ENCODE measurements at places on chromosomes 12 and 14.

DNA sequence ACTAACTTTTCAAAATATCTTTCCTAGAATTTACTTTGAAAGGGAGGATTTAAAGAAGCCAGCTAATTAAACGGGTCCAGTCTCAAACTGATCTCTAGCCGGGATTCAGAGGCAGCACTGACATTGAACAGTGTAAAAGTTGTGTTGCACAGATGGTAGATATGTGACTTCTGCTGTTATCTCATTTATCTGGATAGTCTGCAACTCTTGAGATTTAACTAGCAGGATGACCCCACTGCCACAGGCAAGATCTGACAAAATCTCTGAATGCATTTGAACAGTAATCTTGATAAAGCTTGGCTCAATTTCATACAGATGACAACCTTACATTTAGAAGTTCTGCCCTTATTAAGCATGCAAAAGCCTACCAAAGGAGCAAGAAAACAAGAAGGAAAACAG is 138.0 kb upstream of the CPNE8 start:
- DNase-seq: no peak

DNA sequence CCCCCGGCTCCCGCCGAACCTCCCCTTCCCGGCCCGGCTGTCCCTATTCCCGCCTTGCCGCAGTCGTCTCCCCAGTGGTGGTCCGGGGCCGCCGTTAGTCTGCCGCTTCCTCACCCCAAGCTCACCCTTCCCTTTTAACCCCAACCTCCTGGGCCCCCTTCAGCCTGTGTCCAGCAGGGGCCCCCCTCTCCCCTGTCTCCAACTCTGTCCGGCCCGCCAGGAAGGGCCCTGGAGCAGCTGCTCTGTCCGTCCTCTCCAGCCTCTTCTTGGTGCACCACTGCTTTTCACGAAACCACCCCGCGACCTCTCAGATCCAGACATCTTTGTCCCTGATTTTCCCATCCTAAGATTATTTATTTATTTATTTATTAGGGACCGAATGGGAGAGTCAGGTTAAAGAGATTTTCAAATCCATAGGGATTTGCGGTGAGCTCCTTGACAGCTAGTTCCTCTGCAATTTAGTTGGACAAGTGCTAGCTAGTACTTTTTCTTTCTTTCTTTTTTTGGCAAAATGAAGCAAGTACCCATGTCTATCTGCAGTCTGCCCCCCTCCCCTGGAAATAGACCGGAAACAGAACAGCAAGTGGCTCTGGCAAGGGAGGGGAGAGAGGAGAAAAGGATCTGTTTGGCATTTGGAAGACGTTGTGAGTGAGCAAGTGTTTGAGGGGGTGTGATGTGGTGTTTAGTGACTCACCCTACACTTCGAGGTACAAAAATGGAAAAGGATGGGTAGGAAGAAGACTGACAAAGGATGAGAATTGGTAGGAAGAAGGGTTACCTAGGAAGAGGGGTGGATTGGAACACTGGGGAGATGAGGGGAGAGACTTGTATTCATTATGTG is 632 bp downstream of the UBR7 start:
- peak; percentile 80 for DNase-seq

DNA sequence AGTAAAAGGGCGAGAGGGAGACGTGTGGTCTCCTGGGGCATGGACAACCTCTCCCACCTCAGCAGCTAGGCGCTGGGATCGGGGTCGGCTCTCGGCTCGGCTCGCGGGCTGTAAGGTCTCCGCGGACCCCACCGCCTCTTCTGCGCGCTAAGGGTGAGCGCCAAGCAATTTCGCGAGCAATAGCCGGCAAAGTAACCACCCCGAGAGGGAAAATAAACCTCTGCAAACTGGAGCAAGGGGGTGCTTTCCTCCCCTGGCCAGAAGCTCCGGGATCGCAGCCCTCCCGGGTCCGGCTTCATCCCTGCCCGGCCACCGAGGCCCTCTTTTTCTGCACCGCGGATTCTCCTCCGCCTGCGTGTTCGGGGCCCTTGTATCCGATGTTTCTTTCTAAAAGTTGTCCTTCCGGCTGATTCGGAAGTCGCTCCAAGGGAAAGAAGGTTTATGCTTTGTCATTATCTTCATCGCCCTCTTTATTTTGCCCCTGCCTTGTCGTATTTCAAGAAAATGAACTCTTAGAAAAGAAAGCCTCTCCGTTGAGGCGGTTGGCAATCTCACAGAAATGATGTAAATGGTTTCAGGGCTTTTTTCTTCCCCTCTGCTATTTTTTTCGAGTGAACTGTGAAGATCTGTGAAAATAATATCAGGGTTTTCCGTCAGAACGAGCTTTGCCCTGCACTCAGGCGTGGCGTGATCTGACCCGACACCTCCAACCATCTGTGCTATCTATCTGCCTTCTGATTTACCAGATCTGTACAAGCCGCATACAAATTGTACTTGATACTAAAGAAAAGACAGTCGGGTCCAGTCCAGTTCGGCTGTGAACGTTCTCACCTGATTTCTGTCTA is 1.7 kb upstream of the SIX6 start:
- no peak for DNase-seq

DNA sequence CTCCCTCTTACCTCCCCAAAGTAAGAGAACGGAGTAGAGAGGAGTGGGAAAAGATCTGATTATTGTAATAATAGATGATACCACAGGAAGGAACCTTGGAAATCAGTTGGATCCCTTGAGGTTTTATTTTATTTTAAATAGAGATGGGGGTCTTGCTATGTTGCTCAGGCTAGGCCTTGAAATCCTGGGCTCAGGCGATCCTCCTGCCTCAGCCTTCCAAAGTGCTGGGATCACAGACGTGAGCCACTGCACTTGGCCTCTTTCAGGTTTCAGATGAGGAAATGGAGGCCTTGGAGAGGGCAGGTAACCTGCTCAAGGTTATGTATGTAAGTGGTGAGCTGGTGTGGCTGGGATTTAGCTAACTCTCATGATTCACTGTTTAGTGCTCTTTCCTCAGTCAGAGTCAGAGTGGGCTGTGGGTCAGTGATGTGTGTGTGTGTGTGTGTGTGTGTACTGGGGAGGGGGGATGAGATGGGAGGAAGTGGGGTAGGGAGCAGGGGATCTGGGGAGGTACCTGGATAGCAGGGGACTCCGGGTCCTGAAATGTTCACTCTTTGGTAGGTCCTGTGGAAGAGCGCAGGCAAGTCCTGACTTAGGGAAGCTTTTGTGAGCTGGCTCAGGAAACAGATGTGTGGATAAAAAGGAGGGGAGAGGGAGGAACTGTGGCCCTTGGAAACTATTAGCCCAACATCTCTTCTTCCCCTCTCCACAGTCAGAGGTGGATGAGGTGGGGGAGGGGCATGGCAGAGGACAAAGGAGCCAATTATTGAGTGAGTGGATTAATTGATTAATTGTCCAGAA is 4.7 kb upstream of the CISTR start:
- no peak for DNase-seq

DNA sequence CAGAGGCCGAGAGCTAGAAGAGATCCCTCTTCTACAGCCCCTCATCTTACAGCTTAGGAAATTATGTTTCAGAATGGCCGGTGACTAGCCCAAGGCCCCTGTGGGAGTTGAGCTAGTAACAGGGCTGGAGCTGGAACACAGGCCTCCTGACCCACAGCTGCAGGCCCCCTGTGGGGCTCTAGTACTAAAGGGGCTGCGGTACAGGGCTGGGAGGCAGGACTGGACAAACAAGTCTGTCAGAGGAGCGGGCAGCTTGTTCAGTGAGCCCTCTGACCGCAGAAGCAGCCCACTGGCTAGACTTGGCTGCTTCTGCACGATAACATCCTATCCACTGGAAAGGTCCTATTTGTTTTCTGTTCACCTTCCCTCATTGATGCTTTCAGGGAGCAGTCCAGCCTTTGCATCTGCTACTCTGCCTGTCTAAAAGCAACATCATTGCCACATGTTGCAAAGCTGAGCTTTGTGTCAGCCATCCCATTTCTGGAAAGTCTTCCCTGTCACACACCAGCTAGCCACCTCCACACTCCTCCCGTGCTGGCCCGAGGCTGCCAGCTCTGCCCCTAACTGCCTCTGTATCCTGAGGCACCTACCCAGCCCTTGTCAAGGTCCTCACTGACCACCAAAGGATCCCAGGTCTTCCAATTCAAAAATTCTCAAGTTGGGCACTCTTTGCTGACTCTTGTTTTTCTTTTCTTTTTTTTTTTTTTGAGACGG is 10.2 kb downstream of the PSMC1 start:
- DNase-seq: no peak

GRCh38 chr14:102909462-102909861 is 13.0 kb upstream of the AMN start:
- no peak for DNase-seq

GRCh38 chr14:53620317-53620716 is 336.3 kb downstream of the BMP4 start:
- DNase-seq: peak; percentile 83

DNA sequence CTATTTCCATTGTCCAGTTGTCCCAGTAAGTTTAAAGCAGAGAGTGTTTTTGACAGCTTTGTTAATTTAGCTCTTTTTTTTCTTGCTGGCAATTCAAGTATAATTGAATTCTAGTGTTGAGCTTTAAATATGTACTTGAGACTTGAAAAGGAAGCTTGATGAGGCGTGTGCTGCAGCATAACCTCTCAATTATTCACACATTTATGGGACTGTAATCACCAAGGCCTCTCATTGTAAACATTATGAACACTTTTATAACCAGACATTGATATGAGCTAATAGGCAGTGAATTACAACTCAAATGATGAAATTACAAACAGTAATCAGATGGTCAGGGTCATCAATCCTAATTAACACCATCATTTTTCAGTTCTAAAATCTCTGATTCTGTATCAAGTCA is 378.0 kb upstream of the DDHD1 start:
- DNase-seq: no peak

DNA sequence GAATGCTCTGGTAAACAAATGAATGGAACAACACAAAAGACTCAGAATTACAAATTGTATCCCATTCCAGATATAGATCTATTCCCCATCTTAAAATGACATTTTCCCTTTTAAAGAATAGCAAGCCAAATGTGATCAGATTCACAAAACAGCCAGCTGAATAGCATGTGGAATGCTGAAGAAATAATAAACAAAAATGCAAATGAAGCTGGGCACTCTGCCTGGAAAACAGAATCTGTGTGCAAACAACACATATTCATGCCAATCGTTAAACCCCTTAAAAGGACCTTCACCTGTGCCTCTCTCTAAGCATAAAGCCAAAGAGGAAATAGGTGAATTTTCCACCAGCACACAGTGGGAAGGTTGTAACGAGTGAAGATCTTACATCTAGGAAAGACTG is 67.9 kb upstream of the PDZRN4 start:
- no peak for DNase-seq

- no peak for DNase-seq
Measured at GRCh38 chr14:37939442-37940028, 268.2 kb upstream of the SSTR1 start.

- no peak for DNase-seq
Measured at GRCh38 chr12:41950455-41950854, 194.2 kb downstream of the GXYLT1 start.

GRCh38 chr12:66879409-66879808 is 200.5 kb upstream of the GRIP1 start:
- DNase-seq: no peak

GRCh38 chr12:18922851-18923250 is 184.9 kb downstream of the CAPZA3 start:
- no peak for DNase-seq

GRCh38 chr12:25455696-25456095 is 97.4 kb downstream of the LMNTD1 start:
- no peak for DNase-seq

GRCh38 chr12:92879698-92880322 is 49.3 kb downstream of the EEA1 start:
- no peak for DNase-seq

GRCh38 chr12:59005193-59005955 is 85.1 kb upstream of the LRIG3 start:
- DNase-seq: peak; percentile 88
